ENCODE measurements at places on chromosomes 5 and 9.

DNA sequence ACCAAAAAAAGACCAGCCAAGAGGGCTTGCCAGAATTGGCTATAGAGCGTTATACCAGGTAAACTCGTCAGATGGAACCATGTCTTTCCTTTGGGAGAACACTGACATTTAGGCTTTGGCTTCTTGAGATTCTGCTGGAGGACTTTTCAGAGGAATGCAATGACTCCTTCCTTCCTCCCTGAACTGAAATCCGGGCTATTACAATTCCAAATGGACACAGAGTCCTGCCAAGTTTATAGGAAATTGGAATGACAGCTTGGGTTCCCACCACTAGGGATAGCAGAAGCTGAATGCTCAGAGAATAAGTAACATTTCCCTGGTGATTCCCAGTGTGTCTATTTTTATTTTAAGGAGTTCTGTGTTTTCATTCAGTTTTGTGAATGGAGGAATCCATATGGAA, 143.0 kb downstream of the FGF1 start:
- DNase-seq, result no peak

- no peak for DNase-seq
These were observed 43.4 kb downstream of the NFIB start for GRCh38 chr9:14270358-14271092.

DNA sequence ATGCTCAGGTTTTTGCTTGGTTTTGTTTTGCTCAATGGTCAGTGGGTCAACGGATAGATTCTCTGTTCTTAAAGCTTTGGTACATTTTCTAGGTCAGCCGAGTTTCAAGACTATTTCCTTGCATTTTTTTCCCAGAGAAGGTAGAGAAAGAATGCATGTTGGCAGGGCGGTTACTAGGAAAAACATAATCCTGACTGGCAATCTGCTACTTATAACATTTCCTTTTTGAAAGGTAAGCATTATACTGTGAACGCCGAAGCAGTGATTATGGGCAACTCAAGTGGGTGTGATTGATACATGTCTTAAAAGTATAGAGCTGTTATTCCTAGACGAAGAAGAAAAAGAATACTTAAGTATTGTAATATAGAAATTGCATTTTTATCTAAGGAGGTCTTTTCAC, 273.2 kb downstream of the MAST4 start:
- no peak for DNase-seq

GRCh38 chr9:16100537-16101091, 547.8 kb downstream of the CCDC171 start:
- DNase-seq, result no peak

- DNase-seq, result no peak
These were observed 126.6 kb upstream of the HMHB1 start for GRCh38 chr5:143685246-143685815.

GRCh38 chr5:122375801-122376200, 63.8 kb downstream of the SNCAIP start:
- DNase-seq, result no peak

- no peak for DNase-seq
These were observed 34.8 kb downstream of the ITGA2 start for GRCh38 chr5:53023969-53024368.

GRCh38 chr5:122019919-122020590, 58.0 kb downstream of the LOX start:
- DNase-seq, result no peak

GRCh38 chr5:76174101-76174500, 90.9 kb downstream of the SV2C start:
- DNase-seq, result no peak

DNA sequence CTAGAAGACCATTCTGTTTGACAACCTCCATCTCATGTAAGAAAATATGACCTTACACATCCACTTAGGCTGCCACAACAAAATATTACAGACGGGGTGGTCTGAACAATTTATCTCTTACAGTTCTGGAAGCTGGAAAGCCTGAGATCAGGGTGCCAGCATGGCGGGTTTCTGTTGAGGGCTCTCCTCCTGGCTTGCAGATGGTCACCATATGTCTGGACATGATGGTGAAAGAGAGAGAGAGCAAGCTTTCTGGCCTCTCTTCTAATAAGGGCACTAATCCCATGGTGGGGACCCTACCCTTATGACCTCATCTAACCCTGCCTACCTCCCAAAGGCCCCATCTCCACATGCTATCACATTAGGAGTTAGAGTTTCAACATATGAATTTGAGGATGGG, 66.0 kb downstream of the AMBP start:
- DNase-seq, result no peak

- DNase-seq, result no peak
These were observed 1291.8 kb upstream of the DMAC1 start for GRCh38 chr9:9091387-9091786.

GRCh38 chr5:174309131-174309795, 263.8 kb downstream of the NSG2 start:
- DNase-seq, result no peak

GRCh38 chr5:31990701-31991110, 183.4 kb downstream of the GOLPH3 start:
- DNase-seq, result no peak

DNA sequence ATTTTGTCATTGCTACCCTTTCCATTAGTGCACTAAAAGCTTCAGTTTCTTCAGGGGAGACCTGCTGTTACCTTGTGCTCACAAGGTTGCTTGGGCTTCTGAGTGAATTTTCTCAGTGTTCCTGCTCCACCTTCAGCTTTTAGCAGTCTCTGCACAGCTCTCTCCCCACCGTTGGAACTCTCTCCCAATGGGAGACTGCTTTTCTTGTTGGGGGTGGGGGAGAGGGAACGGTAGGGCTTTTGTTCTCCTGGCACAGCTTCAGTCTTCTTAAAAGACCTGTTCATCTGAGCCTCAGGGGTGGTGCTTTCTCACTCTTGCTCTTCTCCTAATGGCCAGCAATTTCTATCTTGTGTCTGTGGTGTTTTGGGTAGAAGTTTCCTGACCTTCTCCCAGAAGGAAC, 915.7 kb downstream of the EFNA5 start:
- no peak for DNase-seq

GRCh38 chr9:91421971-91422757, 1.5 kb downstream of the NFIL3 start:
- no peak for DNase-seq

DNA sequence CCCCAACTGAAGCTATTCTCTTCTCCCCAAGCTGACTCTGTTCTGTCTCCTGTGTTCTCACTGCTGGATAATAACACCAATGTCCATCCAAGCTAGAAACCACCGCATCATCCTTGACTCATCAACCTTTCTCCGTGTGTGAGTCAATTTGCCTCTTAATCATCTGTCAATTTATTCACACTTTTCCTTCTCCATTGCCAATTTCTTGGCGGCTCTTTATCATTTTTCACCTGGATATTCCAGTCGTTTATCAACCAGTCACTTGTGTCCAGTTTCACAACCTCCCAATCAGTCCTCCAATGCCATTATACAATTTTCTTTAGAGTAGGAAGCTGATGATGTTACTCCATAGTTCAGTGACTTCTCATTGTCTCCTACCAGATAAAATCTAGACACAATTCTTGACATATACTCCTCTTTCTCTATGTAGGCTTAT, 45.4 kb upstream of the LIFR start:
- no peak for DNase-seq

- no peak for DNase-seq
These were observed 120.6 kb downstream of the HMHB1 start for GRCh38 chr5:143932584-143932983.

Measured in stimulated activated CD8-positive, alpha-beta memory T cell treated with anti-CD3 and anti-CD28 coated beads, Interleukin-7, amount 100 ng/mL, for 24 hours (primary cell).